ENCODE measurements at places on chromosomes 3 and 15. TPM values are rescaled to one million over a fixed set of nuclear protein-coding genes. Genes with fewer than 3 reads are reported as not detected.

GRCh38 chr3:188323067-188323842 is 169.3 kb downstream of the LPP start:
- peaks cover 24% of the 10 kb centered on the region for H3K4me1 ChIP-seq
- H3K27me3 ChIP-seq: no peaks in the 10 kb centered on the region

GRCh38 chr3:136135039-136135802 is 60.9 kb downstream of the MSL2 start:
- no peaks in the 10 kb centered on the region for H3K27me3 ChIP-seq
- H3K36me3 ChIP-seq: no peaks in the 10 kb centered on the region
- H3K4me1 ChIP-seq: no peaks in the 10 kb centered on the region
- H3K4me3 ChIP-seq: no peak overlapping the region
- no peak for DNase-seq
- H3K27ac ChIP-seq: no peak overlapping the region

GRCh38 chr3:149152420-149152819 is 23.0 kb downstream of the HPS3 start:
- H3K27ac ChIP-seq: peak overlapping the region; percentile 57
- DNase-seq: peak; percentile 59
- no peak overlapping the region for H3K4me3 ChIP-seq
- H3K27me3 ChIP-seq: no peaks in the 10 kb centered on the region
- H3K36me3 ChIP-seq: peaks cover 24% of the 10 kb centered on the region

The RBP2 gene
- total RNA-seq: not detected

The KLHL6 gene
- total RNA-seq: not detected

The ARPP19 gene
- total RNA-seq: 122 TPM

The CLRN1 gene
- not detected for total RNA-seq

All from GM23248 (cell line).